CD4-positive, alpha-beta memory T cell (primary cell): ENCODE measurements at places on chromosomes 6 and 20. TPM values are rescaled to one million over a fixed set of nuclear protein-coding genes. Genes with fewer than 3 reads are reported as not detected.

DNA sequence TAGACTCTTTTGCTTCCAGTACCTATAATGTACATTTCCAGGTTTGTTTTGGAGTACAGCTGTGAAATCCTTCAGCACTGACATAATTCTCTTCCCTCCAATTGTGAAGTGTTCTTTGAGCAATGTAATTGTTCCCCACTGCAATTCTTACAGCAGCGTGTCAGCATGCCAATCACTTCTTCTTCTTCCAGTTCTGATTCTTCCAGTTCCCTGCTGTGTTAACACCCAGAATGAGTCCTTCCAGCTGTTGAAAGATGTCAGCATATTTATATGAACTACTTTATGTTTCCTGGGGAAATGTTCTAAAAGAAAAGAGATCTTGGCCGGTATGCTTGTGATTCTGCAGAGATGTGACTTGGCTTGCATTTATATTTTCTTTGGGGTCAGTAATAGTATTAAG, 213.9 kb downstream of the UNC5CL start:
- no peak for DNase-seq

DNA sequence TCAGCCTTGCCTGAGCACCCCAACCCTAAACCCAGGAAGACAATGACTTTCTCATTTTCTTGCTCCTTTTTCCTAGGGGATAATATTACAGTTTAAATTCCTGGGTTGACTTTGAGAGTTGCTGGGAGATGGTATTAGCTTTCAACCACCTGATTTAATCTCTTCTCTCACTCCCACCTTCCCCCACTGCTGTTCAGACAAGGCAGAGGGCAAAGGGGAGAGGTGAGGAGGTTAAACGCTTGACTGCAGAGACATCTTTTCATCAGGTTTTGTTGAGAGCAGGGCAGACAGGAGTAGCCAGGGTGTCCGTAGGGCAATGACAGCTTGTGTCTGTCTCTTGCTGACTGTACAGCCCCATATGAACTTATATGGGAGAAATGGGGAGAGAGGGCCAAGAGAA, 811.2 kb downstream of the MAFB start:
- no peak for DNase-seq

GRCh38 chr20:51036827-51037531, 14.1 kb upstream of the KCNG1 start:
- DNase-seq: no peak

DNA sequence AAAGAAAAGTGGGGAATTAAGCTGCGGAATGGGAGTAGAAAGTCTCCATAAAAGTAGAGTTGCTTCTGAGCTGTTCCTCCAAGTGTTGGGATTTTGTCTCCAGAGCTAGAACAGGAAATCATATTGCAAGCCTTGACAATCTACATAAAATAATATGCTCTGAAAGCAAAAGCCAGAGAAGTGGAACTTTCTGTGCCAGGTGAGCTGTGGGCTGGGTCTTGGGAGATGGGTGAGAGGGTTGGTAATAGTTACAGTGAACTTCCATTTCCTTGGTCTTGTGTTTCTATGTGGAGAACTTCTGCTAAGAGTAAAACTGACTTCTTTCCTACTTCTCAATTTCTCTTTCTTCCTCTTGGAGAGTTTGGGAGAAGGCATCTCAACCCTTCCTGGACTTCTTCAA, 6.3 kb upstream of the HMGN4 start:
- DNase-seq: no peak

DNA sequence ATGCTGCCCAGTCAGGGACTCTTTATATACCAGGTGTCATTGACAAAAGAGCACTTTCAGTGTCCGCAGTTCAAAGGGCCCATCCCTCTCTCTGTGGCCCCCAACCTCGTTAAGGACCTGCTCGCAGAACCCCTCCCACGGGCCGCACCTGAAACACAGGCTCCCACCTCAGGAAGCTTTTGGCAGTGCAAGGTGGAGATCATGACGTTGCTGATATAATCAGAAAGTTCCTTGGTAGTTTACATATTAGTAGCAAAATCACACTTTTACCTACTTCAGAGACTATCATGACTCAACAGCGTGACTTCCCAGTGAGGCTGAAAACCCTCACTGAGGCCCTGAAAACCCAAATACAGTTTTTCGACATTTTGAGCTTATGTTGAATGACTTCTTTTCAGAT, 4.1 kb downstream of the TTLL2 start:
- DNase-seq: no peak

GRCh38 chr6:38118791-38119365, 299.4 kb downstream of the ZFAND3 start:
- DNase-seq: no peak

GRCh38 chr6:27547157-27548075, 74.5 kb upstream of the ZNF184 start:
- DNase-seq: no peak

- DNase-seq: peak; percentile 62
Measured at GRCh38 chr6:43723737-43724295, 36.2 kb upstream of the MRPS18A start.

DNA sequence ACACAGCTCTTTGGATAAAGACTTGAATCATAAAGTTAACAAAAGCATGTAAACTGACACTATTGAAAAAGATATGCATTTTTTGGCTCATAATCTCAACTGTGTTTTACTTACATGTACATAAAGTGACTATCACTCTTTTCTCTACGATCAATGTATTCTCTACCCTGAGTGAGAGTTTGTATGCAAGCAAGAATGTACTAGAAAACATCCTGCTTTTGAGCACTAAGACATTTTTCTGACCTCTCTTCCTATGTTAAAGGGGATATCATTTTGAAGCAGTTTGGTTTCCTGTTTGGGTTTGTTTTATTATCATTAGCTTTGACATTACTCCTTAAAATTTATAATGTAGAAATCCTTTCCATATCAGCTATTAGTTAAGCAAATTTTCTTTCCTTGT, 910.8 kb downstream of the C6orf118 start:
- DNase-seq: no peak

- DNase-seq: no peak
Measured at GRCh38 chr6:129923530-129924250, 62.6 kb upstream of the TMEM244 start.

DNA sequence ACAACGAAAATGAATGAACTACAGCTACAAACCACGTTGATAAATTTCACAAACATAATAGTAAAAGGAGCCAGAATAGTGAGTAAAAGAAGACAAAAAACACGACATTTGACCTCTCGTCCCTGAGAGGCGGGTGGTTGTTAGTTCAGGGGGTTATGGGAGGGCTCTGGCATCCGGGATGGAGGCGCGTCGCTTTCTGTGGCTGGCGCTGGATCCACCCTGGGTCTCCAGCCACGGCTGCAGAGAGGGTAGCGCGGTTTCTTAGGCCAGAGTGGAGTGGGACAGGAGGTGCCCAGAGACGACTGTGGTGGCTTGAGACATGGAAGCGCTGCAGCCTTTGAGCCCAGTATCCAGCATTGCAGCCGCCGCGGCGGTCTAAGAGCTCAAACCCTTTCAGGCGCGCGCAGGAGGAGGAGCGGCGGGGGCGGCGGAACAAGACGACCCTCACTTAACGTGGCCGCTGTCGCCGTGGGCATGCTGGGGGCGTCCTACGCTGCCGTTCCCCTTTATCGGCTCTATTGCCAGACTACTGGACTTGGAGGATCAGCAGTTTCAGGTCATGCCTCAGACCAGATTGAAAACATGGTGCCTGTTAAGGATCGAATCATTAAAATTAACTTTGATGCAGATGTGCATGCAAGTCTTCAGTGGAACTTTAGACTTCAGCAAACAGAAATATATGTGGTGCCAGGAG, 3.7 kb upstream of the ZSCAN23 start:
- no peak for DNase-seq

DNA sequence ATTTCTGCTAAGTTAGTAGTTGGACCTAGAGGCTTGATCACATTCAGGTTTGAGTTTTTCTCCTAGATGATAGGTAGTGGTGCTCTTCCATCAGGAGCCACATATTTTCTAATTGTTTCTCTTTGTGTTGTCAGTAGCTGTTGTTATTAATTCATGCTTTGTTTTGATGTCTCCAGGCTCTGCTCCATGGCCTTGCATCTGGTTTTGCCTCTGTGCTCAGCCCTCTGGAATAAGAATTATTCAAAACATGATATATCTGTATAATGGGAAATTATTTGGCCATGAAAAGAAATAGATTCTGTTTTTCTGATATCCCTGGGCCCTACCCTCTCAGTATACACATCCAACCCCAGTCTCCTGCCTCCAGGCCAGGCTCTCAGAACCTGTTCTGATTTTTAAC, 184.8 kb downstream of the CDC5L start:
- no peak for DNase-seq

GRCh38 chr6:14885498-14885897, 360.4 kb upstream of the JARID2 start:
- no peak for DNase-seq

- DNase-seq: no peak
Measured at GRCh38 chr6:29720863-29721262, 2.4 kb upstream of the HLA-F start.

DNA sequence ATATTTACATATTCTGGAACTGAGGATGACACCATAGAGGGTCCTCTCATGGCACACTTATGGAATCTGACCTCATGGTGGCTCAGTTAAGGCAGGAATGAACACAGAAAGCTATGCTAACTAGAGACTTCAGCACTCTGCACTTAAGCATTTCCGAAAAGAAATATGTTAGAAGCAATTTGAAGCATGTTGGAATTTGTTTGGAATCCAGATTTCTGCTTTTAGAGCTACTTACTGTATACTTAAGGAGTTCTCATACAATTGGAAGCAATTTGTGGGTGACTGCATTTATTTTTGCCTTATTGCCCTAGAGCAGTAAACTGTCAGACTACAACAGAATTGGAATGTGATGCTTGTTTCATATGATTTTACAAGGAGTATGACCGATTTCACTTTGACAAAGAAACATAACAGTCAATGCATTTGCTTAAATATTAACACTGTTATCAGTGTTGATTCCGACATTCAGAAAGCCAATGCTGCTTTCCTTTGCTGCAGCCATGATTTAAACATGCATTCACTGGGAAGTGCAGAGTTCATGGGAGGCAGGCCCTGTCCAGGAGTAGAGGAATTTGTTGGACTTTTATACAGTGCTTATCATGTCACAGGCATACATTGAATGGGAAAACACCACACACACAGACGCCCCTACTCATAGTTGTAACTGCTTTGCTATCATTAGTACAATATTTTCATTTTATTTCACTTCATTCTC, 244.4 kb downstream of the SAMD5 start:
- DNase-seq: no peak

Gene GNMT
- 1.1 TPM for total RNA-seq

Gene OTOR
- not detected for total RNA-seq

Gene FAM162B
- not detected for total RNA-seq

Gene SOX18
- total RNA-seq: not detected

Gene EYS
- not detected for total RNA-seq

Gene MATN4
- total RNA-seq: not detected

Gene SLC4A11
- 0.83 TPM for total RNA-seq
